Stimulated activated CD4-positive, alpha-beta T cell treated with anti-CD3 and anti-CD28 coated beads, Interleukin-15, amount 100 ng/mL, for 1 hour (primary cell): ENCODE measurements at places on chromosomes 6 and 20.

- DNase-seq = no peak
Measured at GRCh38 chr6:70118670-70119069, 184.2 kb downstream of the COL9A1 start.

DNA sequence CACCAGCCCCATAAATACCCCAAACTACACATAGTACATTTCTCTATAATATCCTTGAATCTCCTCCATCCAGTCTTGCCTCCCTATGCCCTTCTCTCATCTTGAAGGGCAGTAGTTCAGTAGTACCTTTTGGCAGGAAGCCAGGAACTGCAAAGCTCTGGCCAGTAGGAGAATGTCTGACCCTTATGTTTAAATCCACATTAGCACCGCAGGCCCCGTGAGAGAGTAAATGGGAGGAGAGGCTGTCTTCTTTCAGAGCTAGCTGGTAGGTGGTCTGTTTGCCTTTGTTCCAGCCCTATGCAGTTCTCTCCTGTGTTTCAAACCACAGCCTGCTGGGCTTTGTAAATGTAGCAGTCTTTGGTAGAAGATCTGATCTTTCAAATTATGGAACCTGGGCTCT, 690.7 kb downstream of the DOK5 start:
- DNase-seq = no peak

DNA sequence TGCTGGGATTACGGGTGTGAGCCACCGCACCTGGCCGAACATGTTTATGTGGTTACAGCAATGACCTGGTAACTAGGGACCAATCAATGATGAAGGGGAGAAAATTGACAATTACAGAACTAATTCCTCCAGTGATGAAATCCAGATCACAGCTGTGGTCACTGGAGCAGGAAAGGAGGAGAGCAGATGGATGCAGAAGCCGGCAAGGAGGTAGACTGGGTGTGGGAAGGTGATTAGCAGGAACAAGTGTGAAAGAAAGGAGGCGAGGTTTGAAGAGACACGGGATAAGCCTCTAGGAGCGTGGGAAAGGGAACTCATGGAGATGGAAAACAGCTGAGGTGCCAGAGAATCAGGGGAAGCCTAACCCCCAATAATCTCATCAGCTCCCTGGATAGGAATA, 17.2 kb upstream of the SPAG4 start:
- no peak for DNase-seq

GRCh38 chr20:2151858-2152281, 50.2 kb downstream of the STK35 start:
- DNase-seq = no peak

GRCh38 chr20:52269321-52269720, 77.7 kb upstream of the ZFP64 start:
- DNase-seq = no peak

DNA sequence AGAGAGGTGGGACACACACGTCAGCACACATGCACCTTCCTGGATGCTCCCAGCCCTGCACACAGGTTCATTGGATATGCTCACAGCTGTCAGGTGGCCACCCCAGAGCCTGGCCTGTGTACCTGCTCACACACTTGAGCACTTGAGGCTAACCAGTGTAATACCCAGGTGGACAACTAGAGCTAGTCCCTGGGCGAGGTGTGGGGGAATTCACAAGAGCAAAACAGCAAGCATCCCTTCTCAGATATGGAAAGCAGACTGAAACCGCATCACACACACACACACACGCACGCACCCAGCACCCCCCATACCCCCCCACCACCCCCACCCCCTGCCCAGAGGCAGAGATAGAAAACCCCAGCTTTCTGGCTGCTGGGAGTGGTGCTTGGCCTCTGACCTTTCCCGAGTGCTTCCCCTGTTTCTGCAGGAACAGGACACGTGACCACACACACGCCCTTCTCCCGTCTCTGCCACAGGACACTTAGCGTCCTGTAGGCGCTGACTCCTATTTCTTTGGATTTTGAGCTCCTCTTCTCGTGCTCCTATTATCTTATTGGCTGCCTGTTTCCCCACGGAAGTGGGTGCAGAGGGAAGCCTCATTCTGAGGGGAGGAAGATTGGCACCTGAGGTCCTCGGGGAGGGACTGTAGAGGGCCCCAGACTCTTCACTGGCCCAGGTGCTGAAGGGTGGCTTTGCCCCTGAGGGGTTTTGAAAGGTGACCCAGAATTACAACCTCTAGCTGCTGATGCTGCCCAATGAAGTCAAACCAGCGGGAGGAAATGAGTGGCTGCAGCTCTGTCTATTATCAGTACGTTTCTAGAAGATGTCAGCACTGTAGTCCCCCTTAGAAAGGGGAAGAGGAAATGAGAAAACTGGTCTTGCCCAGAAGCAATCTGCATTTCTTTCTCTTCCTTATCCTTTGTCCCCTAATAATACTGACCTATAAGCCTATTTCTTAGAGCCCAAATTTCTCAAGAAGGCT, 65.8 kb downstream of the SYTL3 start:
- DNase-seq = no peak

GRCh38 chr6:160519603-160520042, 144.5 kb downstream of the LPA start:
- DNase-seq = no peak
